ENCODE measurements at places on chromosomes 2 and 18.

- DNase-seq, result no peak
Observed at GRCh38 chr2:187529977-187530721, 24.1 kb downstream of the TFPI start.

DNA sequence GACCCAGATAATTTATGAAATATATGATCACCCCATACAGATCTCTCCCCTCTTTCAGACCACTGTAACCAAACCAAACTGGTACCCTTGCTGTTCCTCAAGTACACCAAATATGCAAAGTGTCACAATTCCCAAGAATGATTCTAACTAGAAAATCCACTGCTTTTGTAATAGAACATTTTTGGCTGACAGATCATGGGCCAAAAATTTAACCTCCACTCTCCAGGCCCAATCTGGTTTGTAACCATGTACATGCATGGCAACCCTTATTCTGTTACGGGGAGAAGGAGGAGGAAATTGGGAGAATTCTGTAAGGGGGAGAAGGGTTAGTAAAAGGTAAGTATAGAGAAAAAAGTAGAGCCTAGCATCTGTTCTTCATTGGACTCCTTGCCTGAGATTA is 62.0 kb downstream of the IKZF2 start:
- no peak for DNase-seq

DNA sequence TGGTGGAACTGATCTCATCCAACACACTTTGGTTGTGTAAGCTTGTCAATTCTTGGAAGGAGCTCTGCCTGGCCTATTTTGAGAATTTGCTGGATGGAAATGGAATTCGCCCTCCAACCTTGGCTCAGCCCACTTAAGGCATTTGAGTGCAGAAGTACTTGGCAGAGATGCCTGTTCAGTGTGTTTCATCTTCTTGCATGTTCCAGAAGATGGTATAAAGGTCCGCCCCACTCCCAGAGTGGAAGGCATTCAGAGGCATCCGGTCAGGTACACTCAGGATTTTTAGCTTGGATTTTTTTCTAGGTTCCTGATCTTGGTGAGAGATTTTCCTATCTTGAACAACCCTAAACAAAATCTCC is 61.3 kb upstream of the TXNDC2 start:
- DNase-seq, result no peak

DNA sequence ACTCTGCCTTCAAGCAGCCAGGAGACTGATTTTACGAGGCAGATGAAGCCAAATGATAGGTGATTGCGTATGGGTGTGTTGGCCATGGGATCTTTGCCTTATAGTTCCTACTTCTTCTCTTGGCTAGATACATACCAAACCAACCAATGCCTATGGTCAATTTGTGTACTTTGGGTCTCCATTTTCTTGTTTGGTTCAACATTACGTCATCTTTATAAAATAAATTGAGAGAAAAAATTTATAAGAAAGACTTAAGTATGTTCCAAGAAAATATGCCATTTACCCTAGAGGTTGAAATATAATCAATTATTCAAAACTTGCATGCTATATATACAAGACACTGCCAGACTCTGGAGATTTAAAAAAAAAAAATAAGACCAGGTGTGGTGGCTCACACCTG is 150.9 kb downstream of the SP3 start:
- DNase-seq, result no peak

DNA sequence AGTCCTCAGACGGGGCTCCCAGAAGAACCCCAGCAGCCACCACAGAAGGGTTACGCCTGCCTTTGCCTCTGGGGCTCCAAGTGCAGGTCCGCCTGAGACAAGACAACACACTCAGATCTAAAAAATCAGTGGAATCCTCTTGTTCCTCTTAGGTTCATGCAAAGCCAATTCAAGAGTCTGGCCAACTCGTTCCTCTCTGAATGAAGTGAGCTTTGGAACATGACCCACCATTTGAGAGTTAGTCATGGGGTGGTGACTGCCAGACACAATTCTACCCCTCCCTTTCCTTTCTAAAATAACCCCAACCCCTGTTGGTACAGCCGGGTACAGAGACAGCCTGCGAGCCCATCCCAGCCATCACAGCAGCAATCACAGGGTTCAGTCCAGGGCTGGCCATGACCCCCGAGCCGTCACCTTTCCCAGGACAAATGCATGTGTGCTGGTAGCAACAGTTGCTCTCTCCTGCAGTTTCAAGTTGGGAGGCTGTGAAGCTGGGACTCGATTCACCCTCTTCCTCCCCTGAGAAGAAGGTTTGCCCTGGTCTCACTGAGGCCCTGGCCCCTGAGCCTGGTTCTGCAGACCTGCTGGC is 183.1 kb upstream of the SH3BP4 start:
- no peak for DNase-seq

GRCh38 chr2:54524226-54524991 is 68.3 kb downstream of the SPTBN1 start:
- DNase-seq, result no peak

GRCh38 chr2:41736105-41736567 is 311.7 kb upstream of the PKDCC start:
- DNase-seq, result no peak

- no peak for DNase-seq
Observed at GRCh38 chr2:10879624-10880585, 31.8 kb upstream of the KCNF1 start.

GRCh38 chr2:146004462-146004861 is 1484.5 kb upstream of the ZEB2 start:
- DNase-seq, result no peak

DNA sequence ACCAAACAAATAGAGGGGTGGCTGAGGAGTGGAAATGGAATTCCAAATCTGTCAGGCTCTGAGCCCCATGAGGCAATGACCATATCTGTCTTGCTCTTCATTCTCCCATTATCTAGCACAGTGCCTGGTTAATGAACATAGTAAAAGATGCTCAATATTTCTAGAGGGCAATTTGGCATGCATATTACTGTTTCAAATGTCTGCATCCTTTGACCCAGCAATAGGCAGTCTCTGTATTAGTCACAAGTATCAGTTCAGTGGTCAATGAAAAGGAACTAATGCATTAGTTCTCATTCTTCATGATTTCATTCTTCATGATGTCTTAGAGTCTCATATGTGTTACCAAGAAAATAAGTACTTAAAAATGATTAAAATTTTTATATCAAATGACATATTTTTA is 28.4 kb upstream of the MALL start:
- DNase-seq, result no peak

GRCh38 chr2:165897726-165898125 is 55.9 kb downstream of the TTC21B start:
- DNase-seq, result no peak

Measured in nucleus accumbens (tissue), 56 donors.